ENCODE measurements at places on chromosomes 1 and 21.
A peak's percentile ranks its signal among the peaks of the same experiment; 100 is the strongest.

GRCh38 chr1:41293779-41294178, 51.7 kb upstream of the SCMH1 start:
- no peak for DNase-seq

- no peak for DNase-seq
These were observed 3.9 kb downstream of the MTR start for GRCh38 chr1:236799001-236799400.

- DNase-seq, result no peak
These were observed 124.9 kb downstream of the RGS2 start for GRCh38 chr1:192933744-192934143.

DNA sequence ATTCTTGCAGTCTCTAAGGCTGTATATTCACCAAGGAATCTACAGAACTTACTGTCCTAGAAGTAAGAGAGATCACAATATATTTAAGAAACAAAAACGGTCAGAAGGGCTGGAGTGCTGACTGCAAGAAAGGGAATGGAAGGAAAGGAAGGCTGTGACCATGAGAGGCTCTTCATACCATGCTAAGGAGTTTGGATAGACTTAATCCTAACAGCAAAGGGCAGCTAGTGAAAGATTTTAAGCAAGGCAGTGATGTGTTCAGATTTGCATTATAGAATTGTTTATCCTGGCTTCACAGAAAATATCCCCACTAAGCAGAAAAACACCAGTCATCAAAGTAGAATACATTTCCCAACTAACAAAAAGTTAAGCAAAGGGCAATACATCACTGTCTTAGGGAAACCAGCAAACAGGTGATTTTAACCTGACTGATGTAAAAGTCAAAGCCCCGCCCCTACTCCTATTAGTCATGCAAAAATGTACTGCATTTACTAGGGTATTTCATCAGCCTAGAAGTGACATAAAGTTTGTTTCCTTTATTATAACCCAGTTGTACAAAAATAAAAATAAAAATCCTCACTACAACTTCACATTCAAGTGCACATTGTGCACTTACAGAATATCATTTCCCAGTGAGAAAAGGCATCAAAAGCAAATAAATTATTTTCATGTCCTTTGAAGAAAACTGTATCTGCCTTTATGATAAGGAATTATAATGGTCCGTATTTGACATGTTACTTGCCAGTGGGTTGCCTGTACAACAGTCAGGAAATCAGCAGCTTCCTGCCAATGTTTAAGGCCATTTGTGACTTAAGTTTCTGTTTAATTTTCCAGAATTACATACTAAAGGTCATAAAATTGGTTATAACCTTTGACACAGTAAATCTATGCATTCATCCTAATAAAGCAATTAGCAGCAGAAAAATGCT, 17.2 kb downstream of the JAK1 start:
- no peak for DNase-seq

DNA sequence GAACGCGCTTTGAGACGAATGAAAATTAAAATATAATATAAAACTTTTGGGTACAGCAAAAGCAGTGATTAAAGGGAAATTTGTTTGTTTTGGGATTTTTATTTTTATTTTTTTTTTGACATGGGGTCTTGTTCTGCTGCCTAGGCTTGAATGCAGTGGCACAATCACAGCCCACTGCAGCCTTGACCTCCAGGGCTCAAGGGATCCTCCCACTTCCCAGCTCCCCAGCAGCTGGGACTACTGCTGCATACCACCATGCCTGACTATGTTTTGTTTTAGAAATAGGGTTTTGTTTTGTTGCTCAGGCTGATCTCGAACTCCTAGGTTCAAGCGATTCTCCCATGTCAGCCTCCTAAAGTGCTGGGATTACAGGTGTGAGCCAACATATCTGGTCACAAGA, 30.3 kb downstream of the USP24 start:
- no peak for DNase-seq

GRCh38 chr1:1398677-1399186, 403 bp downstream of the CCNL2 start:
- DNase-seq, result no peak

GRCh38 chr1:204873176-204873575, 2.5 kb downstream of the NFASC start:
- no peak for DNase-seq

- DNase-seq, result no peak
These were observed 20.0 kb upstream of the BACE2 start for GRCh38 chr21:41147979-41148355.

DNA sequence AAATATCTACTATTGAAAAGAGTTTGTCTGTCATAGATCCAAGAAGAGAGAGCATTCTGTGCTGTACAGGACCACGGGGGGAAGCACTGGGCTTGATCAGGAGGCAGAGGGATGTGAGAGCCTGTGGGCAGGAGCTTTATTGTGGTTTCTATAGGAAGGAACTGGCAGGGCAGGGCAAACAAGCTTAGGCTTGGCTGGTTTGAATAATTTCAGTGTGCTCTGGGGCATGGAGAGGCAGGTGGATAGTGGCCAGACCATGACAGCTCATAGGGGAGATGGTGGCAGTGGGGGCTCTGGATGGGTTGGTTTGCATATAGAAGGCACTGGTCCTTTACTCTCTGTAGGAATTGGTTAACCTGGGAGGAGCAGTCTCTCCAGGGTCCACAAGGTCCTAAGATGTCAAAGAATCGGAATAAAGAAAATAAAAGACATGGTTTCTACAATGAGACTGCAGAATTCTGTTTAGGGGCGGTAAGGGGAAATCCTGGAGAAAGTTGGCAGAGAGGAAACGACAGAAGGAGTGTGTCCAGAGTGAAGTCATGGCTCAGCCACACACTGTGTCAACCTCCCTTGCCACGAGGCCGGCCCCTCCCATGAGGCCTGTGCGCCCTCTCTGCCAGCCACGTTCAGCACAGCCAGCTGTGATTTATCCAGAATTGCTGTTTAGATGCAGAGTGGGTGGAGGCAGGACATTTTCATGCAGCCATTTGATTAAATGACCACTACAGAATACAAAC, 81.7 kb upstream of the PGBD5 start:
- DNase-seq, result peak; percentile 23
